ENCODE measurements at places on chromosomes 5 and 9.

DNA sequence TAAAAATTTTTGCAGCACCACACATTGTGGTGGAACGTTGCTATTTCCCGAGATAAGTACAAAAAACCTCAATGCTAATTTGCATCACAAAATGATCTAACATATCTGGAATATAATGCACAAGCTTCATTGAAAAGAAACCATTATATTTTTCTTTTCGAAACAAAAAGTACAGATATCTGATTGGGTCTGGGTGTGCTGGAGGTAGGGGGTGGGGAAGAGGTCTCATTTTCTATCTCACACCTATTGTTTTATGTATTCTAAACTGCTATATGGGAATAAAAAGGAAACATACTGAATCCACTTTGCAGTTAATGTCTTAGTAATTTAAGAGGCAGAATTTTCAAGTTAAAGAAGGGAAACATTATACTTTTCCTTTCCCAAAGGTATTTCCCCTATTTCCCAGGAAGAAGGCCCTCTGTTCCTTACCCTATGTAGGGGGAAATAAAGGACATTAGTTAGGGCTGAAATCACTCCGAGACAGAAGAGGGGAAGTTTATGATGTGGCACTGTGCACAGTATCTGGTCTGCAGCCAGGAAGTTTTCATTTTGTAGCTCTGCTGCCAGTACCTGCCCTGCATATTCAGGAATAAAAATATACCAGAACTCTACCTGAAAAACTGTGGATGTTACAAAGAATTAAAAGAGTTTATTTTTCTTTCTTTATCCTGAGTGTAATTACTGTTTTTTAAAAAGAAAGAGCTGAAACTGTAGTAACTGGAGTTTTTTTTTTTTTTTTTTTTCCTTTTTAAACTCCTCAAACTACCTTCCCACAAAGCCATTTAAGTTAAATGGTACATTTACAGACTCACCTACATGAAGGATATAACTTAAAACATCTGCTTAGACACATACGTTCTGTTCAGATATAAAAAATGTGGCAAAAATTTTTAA, 7.4 kb downstream of the MEF2C start:
- DNase-seq, result no peak

- no peak for DNase-seq
Observed at GRCh38 chr5:136104306-136104965, 28.2 kb upstream of the SMAD5 start.

- DNase-seq, result no peak
Observed at GRCh38 chr9:70421272-70422180, 7.1 kb upstream of the KLF9 start.

GRCh38 chr9:114107286-114108001, 8.4 kb upstream of the KIF12 start:
- no peak for DNase-seq
